ENCODE measurements at places on chromosomes 1 and 21. TPM values are rescaled to one million over a fixed set of nuclear protein-coding genes. Genes with fewer than 3 reads are reported as not detected.

DNA sequence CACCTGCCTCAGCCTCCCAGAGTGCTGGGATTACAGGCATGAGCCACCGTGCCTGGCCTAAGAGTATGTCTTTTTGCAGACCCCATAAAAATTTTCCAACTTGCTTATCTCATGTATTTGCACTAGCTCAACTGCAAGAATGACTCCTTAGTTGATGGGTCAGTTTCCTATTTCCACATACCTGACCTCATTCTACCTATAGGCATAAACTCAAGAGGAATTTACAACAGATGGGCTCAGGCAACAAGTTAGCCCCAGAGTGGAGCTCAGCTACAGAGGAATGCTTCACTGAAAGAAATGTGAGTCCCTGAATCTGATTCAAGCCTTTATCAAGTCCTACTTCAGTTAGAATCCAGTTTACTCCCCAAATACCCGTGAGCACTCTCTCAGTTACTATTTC, 5.3 kb upstream of the SLC37A1 start:
- DNase-seq = no peak

- DNase-seq = no peak
Observed at GRCh38 chr1:9331558-9332346, 39.1 kb downstream of the SPSB1 start.

- no peak for DNase-seq
Observed at GRCh38 chr1:93818570-93818959, 60.4 kb downstream of the DNTTIP2 start.

DNA sequence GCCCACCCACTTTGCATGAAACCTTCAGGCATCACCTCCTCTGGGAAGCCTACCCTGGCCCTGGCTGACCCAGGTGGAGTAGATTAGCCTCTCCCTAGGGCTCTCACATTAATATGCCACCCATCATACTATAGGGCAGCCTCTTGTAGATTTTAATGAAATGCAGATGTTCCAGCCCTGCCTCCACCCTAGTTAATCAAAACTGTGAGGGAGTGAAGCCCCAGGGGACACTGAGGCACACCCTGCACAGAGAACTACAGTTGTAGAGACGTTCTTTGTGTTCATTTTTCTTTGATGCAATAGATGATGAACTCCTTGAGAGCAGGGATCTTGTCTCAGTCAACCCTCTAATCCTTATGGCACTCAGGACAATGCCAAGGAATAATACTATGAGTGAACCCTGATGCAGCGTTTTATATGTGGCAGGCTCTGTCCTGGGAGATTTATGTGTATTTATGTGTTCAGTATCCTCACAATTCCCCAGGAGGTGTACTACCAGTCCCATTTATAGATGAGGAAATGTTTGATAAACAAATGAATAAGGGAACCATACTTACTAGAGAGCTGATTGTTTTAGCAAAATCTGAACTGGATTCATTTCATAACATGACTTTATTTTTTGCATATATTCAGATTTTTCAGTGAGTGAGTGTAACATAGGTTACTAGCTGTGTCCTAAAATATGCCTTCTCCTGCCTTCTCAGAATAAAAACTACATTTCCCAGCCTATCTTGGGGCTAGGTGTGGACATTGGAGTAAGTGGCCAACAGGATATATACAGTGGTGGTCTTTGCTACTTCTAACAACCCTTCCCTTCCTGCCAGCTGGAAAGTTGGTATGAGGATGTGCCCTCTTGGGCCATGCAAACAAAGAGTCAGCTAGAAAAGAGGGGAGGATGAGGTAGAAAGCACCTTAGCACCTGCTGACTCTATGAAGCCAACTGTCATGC, 23.5 kb upstream of the PRELP start:
- DNase-seq = no peak

SLC35D1 gene
- total RNA-seq = 9.4 TPM

MECR gene
- total RNA-seq = 18.2 TPM

MCOLN2 gene
- total RNA-seq = 1.1 TPM

EPS8L3 gene
- total RNA-seq = not detected

TSPEAR gene
- total RNA-seq = not detected

SLC30A2 gene
- 0.36 TPM for total RNA-seq

All from omental fat pad (tissue), 4 donors.